CD4-positive, alpha-beta T cell treated with Interleukin-21 for 1 hour (primary cell): ENCODE measurements at places on chromosomes 2 and 18.
A peak's percentile ranks its signal among the peaks of the same experiment; 100 is the strongest.

GRCh38 chr2:134685967-134686366 is 32.8 kb downstream of the TMEM163 start:
- no peak for DNase-seq

DNA sequence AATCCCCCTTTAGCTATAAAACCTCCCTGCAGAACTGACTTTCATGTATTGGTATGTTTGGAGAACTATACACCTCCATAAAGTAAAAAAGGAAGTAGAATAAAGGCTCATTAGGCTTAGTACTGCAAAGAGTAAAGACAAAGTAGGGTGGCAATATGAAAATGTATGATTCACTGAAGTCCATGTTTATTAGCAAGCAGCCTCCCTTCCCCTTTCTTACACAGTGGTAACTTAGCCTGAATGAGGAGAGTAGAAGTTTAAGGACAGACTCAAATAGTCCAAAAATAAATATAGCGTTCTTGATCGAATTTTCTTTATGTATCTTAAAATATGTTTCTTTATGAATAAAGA is 1.5 kb downstream of the ZNF804A start:
- no peak for DNase-seq

DNA sequence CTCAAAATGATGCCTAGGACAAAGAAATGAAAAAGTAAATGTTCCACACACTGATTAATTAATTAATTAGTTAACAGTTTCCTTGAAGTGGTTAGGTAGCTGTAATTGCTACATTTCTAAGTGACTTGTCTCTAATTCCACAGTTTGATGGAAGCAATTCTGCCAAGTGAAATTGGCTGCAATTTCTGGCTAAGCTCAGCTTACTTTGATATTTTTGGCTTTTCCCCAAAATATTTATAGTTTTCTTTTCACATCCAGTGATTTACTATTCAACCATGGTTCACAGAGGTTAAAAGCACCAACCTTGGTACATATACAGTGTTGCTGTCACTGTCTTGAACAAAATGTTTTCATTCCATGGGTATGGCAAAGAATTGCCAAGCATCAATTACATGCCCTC is 459.5 kb upstream of the CDH20 start:
- no peak for DNase-seq

DNA sequence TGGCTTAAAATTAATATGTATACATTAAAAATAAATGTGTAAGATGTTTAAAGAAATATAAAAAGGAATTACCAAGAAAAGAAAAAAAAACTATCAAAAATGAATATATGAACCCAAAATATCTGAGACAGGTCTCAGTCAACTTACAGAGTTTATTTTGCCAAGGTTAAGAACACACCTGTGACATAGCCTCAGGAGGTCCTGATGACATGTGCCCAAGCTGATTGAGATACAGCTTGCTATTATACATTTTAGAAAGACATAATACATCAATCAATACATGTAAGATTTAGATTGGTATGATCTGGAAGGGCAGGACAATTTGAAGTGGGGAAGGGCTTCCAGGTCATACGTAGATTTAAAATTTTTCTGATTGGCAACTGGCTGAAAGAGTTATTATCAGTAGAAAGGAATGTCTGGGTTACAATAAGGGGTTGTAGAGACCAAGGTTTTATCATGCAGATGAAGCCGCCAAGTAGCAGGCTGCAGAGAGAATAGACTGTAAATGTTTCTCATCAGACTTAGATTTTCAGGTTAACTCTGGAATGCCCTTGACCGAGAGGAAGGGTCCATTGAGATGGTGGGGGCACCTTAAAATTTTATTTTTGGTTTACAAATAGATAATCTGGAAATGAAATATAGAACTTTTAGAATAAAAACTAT is 74.7 kb downstream of the EXOC6B start:
- DNase-seq: no peak

- no peak for DNase-seq
These were observed 1143.6 kb upstream of the ACVR2A start for GRCh38 chr2:146701183-146701582.

- peak; percentile 34 for DNase-seq
These were observed 8.3 kb upstream of the KLF11 start for GRCh38 chr2:10035053-10035422.

- no peak for DNase-seq
These were observed 217.6 kb upstream of the FIGN start for GRCh38 chr2:163953390-163953907.

DNA sequence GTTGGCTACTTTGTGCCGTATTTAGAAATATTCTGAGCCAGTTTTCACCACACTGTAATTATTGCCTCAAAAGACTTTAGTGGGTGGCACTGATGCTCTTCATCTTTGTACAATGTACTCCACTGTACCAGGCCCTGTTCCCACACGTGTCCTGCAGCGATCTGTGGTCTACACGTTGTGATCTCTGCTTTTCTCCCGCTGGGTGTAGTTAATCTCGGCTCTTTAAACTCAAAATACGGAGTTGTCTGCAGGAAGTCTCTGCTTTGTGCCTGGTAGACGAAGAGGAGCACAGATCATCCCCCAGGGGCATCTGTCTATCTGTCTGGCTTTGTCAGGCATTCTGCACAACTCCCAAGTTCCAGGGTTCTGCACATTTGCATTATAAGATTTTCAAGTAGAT is 12.1 kb upstream of the GREB1 start:
- DNase-seq: no peak

DNA sequence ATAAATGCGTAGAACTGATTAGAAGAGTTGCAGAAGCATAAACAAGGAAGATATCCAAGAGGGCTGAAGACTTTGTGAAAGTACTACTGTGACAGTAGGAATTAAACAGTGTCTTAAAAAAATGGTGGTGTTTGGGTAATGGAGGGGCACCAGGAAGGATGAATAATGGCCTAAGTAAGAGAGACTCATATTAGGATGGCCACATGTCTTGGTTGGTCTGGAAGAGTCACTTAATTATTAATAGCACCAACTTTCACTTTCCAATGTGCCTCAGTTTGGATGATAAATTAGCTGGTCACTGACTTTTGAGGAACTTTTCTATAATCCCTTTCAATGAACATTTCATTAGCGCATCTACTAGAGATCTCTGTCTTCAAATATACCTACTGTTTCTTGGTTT is 372.2 kb downstream of the NYAP2 start:
- DNase-seq: no peak

GRCh38 chr2:14587119-14587518 is 45.4 kb upstream of the LRATD1 start:
- DNase-seq: no peak

DNA sequence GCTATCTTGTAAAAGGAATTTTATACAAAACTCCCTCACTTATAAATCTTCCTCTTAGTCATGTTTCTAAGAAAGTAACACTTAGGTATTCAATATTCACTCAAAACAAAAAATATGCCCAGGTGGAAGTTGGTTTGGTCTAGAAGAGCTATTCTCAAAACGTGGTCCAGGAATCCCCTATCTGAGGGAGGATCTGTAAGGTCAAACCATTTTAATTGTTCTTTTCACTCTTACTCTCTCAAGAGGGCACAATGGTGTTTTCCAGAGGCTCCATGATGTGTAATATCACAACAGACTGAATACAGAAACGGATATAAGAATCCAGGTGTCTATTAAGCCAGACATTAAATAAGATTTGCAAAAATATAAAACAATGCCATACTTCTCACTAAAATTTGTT is 9.9 kb downstream of the MOB1A start:
- no peak for DNase-seq

DNA sequence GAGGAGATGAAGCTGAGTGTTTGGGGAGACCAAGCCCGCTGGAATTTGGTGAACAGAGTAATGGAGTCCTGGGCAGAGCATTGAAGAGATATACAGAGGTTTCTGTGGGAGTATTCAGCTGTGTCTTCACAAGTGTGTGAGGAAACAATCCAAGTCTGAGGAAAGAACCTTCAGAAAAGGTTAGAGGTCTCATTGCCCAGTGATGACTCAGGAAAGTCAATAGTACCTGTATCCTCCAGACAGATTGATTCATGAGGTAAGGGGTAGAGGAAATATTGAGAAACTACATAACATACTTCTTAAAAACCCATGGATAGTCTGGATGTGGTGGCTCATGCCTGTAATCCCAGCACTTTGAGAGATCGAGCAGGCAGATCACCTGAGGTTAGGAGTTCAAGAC is 392.3 kb downstream of the GALNT13 start:
- DNase-seq: no peak

DNA sequence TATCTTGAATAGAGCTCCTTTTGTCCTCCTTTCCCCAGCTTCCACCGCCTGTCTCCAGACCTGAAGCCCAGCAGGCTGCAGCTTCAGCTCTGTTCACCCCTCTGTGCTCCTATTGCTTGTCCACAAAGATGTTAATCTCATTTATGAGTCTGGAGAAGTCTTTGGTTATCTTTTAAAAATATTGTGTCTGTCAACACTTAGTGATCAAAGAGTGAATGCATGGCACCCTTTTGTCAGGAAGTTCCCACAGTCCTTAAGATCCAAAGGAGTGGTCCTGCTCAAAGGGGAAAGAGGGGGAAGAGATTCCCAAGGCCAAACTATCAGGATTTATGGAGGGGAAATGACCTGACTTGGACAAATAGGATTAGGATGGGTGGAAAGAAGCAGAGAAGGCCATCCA is 118.9 kb downstream of the ACAA2 start:
- no peak for DNase-seq
